HCT116 (cell line): ENCODE measurements at places on chromosomes 2 and 18.

- DNase-seq, result no peak
Observed at GRCh38 chr2:55144922-55145820, 86.9 kb downstream of the CLHC1 start.

DNA sequence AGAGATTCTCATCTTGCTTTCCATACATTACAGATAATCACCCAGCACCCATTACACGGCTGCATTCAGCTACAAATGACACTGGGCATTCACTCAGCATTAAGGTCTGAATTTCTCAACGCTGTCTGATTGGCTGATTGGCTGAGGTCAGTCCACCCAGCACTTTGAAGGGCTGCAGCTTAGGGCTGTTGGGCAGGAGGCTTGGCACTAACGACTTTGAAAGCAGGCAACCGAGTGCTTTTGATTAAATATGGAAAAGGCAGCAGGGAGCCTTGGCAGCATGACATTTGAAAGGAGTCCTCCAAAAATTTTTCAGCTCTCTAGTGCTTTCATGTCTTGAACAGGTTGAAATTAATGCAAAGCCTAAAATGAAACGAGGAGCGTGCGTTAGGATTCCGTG is 253.0 kb downstream of the DCDC2C start:
- DNase-seq, result no peak

DNA sequence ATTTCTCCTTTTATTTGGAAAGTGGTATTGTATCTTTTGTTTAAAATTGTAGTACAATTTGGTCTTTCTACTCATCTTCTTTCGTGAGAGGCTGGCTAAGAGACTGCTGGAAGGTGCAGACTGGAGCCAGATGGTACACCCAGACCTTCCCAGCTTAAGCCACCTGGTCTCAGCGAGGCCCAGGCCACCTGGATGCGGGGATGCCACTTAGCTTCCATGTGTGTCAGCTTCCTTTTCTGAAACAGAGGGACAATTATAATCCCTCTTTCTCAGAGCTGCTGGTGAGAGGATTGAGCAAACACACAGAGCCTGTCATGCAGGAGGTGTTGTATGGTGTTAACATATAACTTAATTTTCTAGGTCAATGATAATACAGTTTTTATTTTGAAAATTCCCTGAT is 17.4 kb downstream of the FARP2 start:
- DNase-seq, result no peak

- no peak for DNase-seq
Observed at GRCh38 chr2:43225788-43226557, 433 bp downstream of the ZFP36L2 start.
